ENCODE measurements at places on chromosomes 2 and 18.

GRCh38 chr2:221075203-221075602, 496.9 kb downstream of the EPHA4 start:
- DNase-seq, result no peak

DNA sequence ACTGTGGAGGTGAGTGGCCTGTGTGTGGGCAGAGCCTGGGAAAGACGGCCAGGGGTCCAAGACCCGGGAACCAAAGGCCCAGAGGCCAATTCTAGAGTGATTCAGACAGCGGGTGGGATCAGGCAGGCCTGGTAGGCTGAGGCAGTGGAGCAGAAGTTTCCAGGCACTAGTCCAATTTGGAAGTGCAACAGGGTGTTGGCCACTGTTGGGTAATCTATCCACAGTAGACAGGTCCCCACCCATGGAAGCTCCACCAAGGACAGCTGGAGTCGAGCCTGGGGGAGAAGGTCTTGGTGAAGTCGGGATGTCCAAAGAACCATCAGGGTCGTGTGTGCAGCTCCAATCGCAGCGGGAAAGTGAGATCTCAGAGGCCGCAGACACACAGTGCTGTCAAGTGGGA, 125.8 kb upstream of the COPS8 start:
- no peak for DNase-seq

- no peak for DNase-seq
These were observed 2.6 kb downstream of the BOD1L2 start for GRCh38 chr18:57149531-57149930.

DNA sequence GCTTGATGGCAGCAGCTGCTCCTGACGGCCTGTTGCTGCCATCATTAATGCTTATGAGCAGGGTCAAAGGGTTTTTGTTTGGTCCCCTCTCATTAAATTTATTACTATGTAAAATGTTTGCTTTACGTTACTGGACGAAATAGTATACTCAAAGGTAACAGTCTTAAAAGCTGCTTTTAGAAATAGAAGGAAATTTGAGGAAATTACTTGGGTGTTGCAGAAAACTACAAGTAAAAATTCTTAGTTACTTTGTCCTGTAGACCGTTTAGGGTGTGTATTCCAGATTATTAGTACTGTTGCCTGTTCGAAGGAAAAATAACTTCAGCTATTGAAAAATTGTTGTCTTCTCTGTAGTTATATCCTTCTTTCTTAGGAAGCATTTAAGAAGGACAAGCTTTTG, 27.8 kb downstream of the DDX1 start:
- DNase-seq, result no peak

DNA sequence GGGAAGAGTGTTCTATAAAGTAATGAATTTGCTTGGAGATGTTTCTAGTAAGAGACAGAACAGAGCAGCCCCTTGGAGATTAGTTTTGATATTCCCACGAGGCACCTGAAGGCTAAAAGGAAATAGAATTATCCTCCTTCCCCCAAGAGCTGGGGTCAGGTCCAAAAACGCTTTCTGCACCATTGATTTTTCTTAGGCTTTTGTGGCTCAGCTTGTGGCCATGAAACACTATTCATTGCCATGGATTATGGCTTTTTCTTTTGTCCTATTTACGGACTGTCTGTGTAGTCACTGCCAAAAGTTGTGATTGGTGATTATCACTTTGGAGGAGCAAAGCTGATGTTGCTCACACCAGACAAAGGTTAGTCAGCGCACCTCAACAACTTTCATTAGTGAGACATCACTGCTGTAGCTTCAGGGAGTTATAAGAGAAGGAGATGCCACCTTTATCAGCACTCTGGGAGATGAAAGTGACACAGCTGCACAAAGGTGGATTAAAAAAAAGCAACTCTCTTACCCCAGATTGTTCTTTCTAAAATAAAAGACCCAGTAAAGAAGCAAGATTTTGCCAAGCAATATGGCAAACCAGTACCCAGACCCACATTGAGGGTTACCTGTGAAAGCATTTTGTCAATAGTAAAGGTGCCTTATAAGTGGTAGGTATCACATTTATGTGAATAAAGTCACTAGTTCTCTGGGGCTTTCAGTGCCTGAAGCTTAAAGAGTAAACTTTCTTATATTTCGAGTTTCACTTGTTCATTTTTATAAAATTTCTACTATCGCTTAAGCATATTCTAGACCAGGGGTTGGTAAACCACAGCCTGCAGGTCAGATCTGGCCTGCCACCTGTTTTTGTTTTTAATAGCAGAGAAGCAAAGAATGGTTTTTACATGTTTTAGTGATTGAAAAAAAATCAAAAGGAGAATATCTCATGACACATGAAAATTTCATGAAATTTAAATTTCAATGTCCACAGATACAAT, 10.6 kb downstream of the CXCR4 start:
- DNase-seq, result no peak

DNA sequence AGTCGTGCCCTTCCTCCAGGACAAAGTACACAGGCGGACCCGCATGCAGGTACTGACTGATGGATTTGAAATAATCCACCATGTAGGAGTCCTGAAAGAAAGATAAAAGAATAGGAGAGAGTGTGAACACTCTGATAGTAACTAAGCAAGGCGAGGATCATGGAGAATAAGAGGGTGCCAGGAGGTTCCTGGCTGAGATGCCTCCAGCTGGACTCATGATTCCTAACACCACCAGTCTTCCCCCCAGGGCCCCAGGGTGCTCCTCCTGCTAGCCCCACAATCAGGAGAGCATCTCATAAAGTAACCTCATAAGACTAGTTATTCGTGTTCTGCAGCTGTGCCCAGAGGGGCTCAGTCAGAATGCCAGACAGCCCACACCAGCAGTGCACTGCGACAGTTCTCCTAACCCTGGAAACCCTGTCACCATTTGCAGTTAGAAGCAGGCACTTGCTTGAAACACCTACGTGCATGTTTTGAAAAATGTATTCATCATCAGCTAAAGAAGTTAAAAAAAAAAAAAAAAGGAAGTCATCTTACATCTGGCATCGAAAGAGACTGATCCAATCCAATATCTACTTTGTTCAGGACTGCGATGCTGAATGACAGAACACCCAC, 36.7 kb downstream of the RMC1 start:
- no peak for DNase-seq

DNA sequence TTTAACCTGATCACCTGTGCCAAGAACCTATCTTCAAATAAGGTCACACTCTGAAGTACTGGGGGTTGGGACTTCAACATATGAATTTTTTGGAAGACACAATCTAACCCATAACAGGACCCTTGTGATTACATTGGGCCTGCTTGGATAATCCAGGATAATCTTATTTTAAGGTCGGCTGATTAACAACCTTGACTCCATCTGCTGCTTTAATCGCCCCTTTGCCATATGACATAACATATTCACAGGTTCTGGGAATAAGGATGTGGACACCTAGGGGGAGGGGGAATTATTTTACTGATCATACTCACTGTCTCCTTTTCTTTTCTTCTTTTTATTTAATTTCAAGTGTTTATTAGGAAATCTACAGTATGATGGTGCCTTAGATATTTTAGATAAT, 34.8 kb downstream of the CDH20 start:
- no peak for DNase-seq

GRCh38 chr2:223735659-223736244, 101.6 kb downstream of the AP1S3 start:
- no peak for DNase-seq

DNA sequence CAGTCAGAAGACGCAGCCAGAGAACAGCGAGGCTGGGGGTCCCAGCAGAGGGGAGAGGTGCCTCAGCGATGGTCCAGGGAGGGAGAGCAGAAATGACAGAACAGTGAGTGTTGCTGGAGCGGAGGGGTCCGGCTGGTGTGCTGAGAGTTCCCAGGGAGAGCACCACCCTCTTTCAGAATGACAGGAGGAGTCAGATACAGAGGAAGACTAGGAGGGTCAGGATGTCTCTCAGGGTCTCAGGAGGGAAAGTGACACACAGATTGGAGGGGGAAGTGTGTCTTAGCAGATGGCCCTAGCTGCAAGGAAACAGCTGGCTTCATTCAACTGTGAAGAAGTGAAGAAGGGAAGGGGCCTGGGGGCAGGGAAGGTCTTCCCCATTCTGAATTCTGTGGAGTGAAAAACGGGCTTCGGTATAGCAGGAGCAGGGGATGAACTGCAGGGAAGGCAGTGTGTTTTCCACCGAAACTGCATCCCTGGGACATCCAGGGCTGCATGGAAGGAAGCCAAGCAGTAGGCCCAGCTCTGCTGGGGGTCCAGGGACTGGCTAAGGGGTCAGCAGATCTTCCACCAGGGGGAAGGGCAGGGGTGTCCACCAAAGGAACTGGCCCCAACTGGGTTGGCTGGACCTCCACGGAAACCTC, 90.0 kb upstream of the OTOS start:
- DNase-seq, result no peak

GRCh38 chr2:124894199-124894598, 869.1 kb downstream of the CNTNAP5 start:
- DNase-seq, result no peak

DNA sequence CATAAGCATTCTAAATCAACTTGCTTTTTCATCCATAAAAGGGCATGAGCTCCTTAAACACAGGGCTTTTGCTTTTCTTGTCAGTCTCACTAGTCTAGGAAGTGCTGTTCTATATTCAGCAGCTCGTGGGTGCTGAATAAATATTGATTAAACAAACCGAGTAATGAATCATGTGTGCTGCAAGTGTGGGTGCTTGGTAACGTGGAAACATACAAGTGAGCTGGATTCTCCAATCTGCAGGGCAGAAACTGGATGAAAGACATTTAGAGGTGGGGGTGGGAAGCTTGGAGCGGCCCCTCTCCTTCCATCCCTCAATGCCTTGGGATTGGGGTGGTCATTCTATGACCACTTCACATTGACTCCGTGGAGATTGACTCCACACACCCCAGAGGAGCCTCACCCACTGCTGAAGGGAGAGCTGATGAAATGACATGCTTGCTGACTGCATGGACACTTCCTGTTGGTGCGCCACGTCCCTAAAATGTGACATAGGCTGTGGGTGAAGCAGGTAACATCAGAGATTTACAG, 114.6 kb downstream of the DOCK10 start:
- DNase-seq, result no peak

DNA sequence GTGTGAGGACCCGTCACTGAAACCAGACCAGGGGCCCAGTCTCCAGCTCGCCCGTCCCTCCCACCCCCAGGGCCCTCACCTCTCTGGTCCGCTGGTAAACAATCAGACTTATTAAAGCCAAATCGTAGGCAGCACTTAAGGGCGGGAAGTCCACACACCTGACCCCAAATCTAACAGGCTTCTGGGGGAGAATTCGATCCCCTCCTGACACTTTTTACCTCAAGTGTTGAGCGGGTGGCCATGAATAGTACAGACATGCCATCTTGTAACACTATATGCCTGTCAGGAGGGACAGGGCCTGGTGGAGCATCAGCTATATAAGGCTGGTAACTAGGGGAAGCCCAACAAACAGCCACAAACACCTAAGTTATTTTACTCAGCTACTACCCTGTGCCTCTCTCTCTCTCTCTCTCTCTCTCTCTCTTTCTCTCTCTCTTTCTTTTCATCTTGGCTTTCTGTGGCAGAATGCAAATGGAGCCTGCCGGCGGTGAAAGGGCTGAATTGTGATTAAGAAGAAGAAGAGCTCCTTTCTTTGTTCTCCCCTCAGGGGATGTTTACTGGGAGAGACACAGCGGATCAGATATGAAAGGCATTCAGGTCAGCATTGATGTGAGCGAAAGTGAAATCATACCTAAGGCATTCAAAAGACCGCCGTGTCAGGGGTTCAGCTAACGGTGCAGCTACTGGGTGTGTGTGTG, 9.5 kb downstream of the ZEB2 start:
- DNase-seq, result no peak

- no peak for DNase-seq
These were observed 337.3 kb downstream of the OSR1 start for GRCh38 chr2:19021100-19021476.

DNA sequence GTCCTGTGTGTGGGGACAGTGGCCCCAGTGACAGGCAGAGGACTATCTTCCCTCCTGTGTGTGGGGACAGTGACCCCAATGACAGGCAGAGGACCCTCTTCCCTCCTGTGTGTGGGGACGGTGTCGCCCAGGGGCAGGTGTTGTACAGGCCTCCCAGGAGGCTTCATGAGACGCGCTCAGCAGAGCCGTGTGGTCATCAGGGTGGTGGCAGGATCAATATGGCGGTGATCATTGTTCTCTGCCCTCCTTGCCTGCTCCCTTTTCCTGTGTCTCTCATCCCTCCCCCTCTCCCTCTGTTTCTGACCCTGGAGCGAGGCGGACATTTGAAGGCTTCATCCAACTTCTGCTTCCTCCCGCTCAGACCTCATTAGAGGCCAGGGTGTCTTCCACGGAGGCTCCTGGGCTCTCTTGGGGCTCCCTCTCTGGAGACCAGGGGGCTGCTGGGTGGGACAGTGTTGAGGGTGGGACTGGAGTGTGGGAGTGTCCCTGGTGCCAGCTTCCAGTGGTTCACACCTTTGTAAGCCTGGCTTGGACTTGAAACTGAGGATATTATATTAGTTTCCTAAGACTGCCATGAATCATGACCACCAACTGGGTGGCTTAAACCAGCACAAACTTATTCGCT, 59.5 kb downstream of the ACKR3 start:
- no peak for DNase-seq

DNA sequence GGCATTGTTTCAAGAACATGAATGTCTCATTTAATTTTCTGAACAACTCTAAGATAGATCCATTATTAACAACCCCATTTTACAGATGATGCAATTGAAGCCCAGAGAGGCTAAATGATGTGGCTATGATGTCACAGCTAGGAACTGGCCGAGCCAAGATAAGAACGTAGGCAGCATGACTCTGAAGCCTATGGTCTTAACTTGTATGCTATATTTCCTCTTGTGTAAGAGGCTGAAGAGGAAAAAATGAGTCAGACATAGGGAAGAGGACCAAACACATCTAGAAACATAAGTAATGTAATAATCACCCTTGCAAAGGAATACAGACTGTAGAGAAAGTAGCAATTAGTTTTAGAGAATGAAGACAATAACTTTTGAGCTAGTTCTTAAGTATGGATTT, 416.8 kb downstream of the FIGN start:
- no peak for DNase-seq

- no peak for DNase-seq
These were observed 31.4 kb downstream of the FOSL2 start for GRCh38 chr2:28423856-28424605.

DNA sequence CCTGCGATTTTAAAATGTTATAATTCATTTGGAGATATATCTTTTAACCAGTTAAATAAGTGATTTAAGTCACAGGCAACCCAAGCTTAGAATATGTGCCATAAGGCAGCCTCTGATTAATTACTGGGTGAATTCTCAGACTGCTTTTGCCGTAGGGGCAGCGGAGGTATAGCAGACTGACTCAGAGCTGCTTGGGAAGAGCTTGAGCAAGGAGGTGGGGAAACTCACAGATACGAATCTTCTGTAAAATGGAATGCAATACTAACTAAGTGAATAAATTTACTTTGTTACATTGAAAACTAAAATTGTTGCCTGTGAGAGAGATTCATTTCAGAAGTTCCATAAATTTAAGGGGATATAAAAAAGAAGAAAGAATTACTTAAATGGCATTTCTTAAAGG, 115.4 kb downstream of the KYNU start:
- DNase-seq, result no peak

- no peak for DNase-seq
These were observed 364.6 kb downstream of the OSR1 start for GRCh38 chr2:18993756-18994338.

Measured in iPS DF 19.7 (cell line).